ENCODE measurements at places on chromosomes 5 and 9. TPM values are rescaled to one million over a fixed set of nuclear protein-coding genes. Genes with fewer than 3 reads are reported as not detected.

GRCh38 chr5:161410640-161411039, 135.9 kb downstream of the GABRB2 start:
- DNase-seq = no peak

GRCh38 chr5:34728236-34728635, 72.1 kb downstream of the RAI14 start:
- no peak for DNase-seq

DNA sequence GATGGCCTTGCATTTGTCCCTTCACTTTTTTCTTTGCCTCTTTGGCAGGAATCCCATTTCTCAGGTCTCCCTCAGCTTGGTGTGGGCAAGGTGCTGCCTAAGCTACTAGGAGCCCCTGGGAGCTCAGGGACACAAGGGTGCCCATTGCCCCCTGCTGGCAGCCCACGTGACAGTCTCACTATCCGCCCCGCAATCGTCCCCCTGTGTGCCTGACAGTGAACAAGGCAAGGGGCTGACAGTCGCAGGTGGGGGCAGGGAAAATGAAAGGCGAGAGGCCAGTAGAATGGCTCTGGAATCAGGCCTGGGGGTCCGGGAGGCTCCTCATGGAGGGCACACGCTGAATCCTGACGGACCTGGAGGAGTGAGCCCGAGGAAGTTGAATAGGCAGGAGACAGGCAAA, 2.0 kb upstream of the PCDH12 start:
- peak; percentile 38 for DNase-seq

DNA sequence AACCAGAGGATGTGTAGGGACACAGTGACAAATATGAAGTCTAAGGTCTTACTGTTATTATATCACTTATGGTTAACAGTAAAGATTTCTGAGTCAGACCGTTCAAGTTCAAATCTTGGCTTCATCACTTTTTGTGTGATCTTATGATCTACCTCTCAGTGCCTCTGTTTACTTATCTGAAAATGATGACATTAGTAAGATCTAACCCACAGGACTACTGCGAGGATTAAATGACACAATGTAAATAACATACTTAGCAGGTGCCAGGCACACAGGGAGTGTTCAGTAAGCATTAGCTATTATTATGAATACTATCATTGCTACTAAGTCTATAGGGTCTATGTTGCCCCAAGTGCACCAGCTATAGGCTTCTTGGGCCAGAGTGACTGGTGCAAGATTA, 2.0 kb downstream of the IRF1 start:
- DNase-seq = no peak

GRCh38 chr5:36156121-36156601, 4.2 kb downstream of the SKP2 start:
- no peak for DNase-seq

The WWC1 gene
- 190 TPM for total RNA-seq

The PHYHD1 gene
- total RNA-seq = not detected

Measured in Calu3 (cell line).